Hindlimb muscle (tissue), 1 donor: ENCODE measurements at places on chromosomes 11 and 22. TPM values are rescaled to one million over a fixed set of nuclear protein-coding genes. Genes with fewer than 3 reads are reported as not detected.

DNA sequence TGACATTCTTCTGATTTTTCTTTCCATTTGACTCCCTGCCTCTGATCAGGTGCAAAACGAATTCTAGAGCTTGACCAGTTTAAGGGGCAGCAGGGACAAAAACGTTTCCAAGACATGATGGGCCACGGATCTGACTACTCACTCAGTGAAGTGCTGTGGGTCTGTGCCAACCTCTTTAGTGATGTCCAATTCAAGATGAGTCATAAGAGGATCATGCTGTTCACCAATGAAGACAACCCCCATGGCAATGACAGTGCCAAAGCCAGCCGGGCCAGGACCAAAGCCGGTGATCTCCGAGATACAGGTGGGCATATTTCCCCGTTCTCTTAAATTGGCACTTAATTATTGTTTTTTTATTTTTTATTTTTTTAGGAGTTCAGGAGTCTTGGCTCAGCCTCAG lies 15.4 kb downstream of the XRCC6 start:
- no peak for DNase-seq

DNA sequence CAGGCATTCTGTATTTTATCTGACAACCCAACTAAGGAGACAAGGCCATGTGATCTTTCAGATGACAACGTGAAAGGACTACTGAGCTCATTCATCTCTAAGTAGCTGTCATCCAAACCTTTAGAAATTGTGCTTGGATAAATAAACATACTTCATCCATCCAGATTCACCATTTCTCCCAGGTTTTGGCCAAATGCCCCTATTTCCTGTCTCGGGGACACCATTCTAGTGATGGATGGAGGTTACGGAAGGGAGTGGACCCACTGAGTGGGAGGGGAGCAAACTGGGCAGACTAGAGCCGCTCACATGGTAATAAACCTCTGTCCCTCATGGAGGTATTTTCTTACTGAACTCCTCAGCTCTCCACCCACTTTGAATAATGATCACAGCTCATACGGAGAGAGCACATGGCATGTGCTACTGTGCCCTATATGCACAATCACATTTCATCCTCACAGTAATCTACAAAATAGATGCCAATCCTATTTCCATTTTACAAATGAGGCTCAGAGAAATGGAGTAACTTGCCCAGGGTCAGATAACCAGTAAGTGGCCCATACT lies 114.4 kb downstream of the SLC1A2 start:
- no peak for DNase-seq

EFEMP2 gene
- 87.9 TPM for polyA plus RNA-seq

DNA sequence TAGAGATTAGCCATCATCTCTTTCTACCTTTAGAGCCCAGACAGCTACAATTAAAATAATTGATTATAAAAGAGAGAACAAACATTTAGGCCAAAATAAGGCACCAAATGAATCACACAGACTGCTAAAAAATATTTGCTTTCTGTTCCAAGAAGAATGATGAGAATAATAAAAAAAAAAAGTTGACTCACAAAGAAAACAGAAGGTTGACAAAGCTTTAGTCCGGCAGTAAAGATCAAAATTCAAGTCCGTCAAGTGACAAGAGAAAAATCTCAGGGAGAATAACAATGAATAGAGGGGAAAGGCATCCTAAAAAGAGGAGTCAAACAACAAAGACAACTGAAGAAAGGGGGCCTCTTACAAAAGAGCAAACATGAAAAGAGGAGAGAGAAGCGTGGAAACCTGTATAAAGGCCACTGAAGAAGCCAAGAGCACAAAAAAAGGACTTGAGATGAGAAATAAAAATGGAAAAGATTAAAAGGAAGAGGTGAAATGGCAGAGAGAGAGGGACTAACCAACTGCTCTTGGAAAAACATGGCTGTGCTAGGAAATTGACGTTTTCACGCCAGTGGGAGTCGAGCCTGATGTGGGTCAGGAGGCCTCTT lies 910.2 kb downstream of the OPCML start:
- no peak for DNase-seq

- DNase-seq: no peak
Measured at GRCh38 chr11:71381781-71382505, 66.2 kb downstream of the DHCR7 start.

DNA sequence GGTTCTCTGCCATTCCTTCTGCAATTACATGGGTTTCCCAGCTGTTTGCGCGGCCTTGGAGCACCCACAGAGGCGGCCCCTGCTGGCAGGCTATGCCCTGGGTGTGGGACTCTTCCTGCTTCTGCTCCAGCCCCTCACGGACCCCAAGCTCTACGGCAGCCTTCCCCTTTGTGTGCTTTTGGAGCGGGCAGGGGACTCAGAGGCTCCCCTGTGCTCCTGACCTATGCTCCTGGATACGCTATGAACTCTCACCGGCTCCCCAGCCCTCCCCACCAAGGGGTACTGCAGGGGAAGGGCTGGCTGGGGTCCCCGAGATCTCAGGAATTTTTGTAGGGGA lies 2.6 kb downstream of the RCE1 start:
- no peak for DNase-seq

GRCh38 chr22:27075028-27075678 lies 417.8 kb downstream of the MIAT start:
- DNase-seq: no peak

DNA sequence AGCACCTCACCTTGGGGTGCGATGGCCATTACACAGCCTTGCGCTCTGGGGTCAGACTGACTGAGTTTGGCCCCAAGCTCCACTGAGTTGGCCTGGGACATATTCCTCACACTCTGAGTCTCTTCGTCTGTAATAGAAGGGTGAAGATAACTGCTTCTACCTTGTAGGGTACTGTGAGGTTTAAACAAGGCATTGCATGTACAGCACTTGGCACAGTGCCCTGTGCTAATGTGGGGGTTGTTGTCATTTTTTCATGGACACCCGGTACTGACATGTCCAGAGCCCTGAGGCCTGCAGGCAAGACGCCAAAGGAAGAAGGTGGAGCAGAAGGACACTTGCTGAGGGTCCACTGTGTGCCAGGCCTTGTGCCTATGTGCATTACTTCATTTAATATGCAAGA lies 50.7 kb downstream of the OTOG start:
- DNase-seq: no peak
